ENCODE measurements at places on chromosomes 7 and 10.

GRCh38 chr7:370259-370625 is 80.3 kb downstream of the FOXL3 start:
- no peak for DNase-seq

DNA sequence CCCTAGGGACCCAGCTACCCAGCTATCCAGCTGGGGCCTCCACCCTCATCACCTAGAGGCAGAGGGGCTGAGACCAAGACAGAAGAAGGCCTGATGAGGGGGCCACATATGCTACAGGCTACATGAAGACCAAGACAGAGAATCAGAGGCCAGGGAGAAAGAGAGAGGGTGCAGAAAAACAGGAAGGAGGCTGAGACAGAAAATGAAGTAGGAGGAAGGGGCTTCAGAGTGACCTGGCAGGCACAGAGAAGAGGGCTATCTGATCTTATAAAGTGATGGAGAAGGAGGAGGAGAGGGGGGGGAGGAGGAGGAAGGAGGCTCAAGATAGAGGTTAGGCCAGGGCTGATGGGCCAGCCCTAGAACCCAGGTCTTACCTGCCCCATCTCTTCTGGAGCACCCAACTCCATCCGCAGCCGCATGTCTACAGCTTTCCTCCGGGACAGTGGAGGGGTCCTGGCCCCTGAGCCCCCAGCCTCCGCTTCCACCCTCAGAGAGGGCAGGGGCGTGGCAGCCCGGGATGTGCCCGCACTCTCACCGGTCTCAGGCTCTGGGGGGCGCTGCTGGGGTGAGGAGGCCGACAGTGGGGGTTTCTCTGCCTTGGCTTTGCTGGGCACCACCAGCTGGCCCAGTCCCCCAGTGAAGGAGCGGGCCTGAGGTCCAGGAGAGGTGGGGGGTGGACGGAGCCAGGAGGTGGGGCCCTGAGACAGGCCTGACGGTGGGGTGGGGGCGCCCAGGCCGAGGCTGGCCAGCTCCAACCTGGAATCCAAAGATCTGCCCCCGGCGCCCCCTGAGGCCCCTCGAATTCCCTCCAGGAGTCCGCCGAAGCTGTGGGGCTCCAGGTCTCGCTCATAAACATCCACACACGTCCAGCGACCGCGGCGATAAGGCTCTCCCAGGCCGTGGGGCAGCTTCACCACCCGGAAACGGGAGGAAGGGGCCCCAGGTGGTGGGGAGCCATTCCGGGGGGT is 1.8 kb downstream of the TSC22D4 start:
- DNase-seq: peak; percentile 67

- DNase-seq: no peak
These were observed 68.9 kb upstream of the AMPH start for GRCh38 chr7:38700116-38700515.

GRCh38 chr7:99594948-99595745 is 2.9 kb upstream of the TMEM225B start:
- no peak for DNase-seq

GRCh38 chr7:64192775-64193174 is 14.2 kb upstream of the ZNF735 start:
- no peak for DNase-seq
